ENCODE measurements at places on chromosomes 6 and 20.

GRCh38 chr6:134046054-134046453 lies 6.4 kb downstream of the SLC2A12 start:
- DNase-seq = no peak

GRCh38 chr6:45488889-45489288 lies 111.2 kb upstream of the SUPT3H start:
- peak; percentile 13 for DNase-seq

DNA sequence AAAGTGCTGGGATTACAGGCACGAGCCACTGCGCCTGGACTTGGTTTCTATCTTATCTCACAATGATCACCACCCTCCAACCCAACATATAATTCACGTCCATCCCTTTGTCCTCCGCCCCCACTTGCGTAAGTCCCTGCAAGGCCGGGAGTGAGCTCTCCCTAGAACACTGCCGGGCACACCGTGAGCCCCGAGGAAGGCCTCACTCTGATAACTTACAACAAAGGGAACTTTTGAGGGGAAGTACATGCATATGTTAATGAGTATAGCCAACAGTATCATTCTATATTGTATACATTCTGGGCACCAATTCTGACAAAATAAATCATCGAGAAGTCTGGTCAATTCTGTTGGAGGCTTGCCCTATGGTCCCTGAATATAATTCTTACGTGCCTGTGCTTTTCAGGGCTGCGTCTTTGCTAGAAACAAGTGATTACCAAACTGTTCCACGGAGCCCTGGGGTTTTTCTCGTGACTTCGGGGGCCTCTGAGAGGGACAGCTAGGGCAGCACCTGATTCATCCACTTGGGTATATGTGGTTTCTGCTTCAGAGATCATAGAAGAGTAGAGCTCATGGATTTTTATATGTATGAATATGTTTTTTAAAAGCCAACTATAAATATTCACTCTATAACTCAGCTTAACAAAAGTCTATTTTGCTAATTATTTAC lies 469.8 kb upstream of the AGPAT4 start:
- no peak for DNase-seq

GRCh38 chr20:14360416-14360815 lies 23.0 kb upstream of the FLRT3 start:
- no peak for DNase-seq

DNA sequence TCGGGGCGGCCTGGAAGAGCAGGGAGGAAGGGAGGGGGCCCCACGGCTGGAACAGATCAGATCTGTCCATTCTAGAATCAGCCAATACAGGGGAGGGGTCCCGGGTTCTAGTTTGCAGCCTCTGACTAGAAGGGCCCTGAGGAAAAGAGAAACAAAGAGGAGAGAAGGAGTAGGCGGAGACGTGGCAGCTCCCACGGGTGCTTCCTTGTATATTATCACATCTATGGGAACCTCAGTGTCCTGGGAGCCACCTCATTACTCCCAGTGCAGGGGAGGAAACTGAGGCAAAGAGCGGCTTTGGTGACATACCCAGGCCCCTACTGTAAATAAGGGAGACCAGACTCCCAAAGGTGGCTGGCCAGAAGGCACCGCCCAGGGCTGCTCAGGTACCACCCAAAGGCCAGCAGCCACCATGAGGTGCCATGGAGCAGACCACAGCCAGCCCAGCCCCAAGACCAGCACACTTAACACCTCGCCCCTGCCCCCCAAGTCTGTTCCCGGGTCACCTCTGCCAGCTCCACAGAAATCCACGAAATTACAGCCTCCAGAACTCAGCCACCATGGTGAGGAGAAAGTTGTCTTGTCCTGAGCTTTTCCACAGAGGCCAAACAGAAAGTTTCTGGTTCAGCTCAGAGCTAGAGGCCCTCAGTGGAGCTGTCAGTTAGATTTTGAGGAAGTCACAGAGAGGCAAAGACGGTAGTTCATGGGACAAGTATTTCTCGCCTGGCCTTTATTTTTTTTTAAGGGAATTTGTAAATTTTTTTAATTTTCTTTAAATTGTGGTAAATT lies 2.1 kb downstream of the ZC3H12D start:
- DNase-seq = peak; percentile 13

- DNase-seq = no peak
These were observed 120.4 kb upstream of the ZNF184 start for GRCh38 chr6:27593200-27593818.

- no peak for DNase-seq
These were observed 18.2 kb upstream of the SASH1 start for GRCh38 chr6:148324297-148324985.

DNA sequence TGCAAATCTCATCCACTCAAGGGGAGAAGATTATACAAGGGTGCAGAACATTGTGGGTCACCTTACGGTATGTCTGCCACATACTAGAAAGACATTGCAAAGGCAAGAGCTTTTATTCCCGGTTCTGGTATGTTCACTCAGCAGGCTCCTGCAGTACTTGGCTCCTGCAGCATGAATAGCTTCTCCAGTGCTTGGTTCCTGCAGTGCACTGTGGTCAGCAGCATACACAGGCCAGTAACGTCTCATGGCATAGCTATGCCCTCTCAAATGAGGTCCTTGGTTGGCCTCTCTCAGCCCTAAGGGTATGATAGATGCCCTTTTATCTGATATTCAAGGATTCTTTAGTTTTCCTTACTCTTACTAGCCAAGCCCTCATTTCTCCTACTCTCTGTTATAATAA lies 12.6 kb downstream of the TCP11 start:
- DNase-seq = no peak

DNA sequence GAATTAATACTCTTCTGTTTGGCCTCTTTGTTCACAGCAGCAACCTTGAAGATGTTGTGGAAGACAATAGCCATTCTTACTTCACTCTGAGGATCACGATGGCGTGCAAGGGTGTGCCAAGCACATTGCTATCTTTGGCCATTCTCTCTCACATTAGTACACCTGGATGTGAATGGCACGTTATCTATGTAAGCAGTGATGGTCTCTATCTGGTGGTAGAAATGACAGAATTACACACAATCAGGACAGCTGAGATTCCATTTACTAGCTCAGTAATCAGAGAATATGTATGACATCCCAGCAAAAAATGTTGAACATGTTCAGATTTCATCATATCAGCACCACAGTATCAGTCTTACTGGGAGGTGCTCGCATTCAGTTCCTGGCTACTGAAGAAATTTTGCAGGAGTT lies 116.2 kb downstream of the LCA5 start:
- DNase-seq = no peak

GRCh38 chr20:44470327-44470726 lies 5.3 kb upstream of the TTPAL start:
- DNase-seq = no peak

GRCh38 chr6:3426091-3426926 lies 30.5 kb downstream of the SLC22A23 start:
- DNase-seq = no peak

DNA sequence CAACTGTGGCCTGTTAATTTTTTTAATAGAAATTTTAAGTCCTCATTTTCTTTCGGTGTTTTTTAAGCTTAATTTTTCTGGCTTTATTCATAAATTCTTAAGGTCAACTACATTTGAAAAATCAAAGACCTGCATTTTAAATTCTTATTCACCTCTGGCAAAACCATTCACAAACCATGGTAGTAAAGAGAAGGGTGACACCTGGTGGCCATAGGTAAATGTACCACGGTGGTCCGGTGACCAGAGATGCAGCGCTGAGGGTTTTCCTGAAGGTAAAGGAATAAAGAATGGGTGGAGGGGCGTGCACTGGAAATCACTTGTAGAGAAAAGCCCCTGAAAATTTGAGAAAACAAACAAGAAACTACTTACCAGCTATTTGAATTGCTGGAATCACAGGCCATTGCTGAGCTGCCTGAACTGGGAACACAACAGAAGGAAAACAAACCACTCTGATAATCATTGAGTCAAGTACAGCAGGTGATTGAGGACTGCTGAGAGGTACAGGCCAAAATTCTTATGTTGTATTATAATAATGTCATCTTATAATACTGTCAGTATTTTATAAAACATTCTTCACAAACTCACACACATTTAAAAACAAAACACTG lies 10.1 kb downstream of the HFE start:
- DNase-seq = peak; percentile 81

- DNase-seq = no peak
These were observed 42.5 kb downstream of the SESN1 start for GRCh38 chr6:109052018-109052651.

DNA sequence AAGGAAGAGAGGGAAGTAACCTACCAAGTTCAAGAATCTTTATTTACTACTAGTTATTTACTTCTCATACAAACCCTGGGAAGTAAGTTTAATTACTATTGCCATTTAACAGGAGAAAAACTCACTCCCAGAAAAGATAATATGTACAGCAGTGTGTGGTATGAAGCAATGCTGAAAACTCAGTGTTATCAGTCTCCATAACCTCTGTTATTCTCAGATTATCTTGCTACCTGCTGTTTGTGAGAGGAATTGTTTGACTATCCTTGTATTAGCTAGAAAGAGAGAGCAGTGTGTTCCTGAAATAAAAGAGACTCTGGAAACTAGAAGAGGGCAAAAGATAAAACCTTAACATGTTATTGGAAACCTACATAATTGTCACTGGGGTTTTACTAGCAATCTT lies 38.2 kb downstream of the ADGRB3 start:
- DNase-seq = no peak

DNA sequence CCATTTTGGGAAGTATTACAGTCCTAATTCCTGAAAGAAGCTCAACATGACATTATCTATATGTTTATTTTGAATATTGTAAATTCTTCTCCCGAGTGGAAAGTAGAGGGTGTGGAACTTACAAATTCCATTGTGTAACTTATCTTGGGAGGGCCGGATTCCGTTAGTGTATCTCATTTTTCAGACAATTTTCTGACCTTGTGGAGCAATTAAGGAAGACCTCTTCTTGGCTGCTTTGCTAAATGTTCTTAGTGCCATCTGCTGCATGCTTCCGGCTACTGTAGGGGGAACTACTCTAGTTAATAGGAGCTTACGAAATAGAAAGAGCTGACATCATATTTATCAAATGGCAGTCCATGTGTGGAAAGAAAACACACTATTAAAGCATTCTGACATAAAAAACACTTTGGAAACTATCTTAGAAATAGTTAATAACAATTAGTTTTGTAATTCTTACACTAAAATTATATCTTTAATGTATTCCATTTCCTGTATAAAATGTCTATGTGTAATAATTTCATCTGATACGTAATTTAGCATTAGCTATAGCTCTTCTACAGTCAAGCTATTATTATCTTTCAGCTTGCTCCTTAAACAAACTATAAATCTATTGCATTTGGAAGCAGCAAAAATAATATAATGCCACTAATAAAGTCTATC lies 41.5 kb upstream of the KCNQ5 start:
- peak; percentile 86 for DNase-seq

- peak; percentile 93 for DNase-seq
These were observed 132.8 kb downstream of the CDK19 start for GRCh38 chr6:110682460-110682853.

DNA sequence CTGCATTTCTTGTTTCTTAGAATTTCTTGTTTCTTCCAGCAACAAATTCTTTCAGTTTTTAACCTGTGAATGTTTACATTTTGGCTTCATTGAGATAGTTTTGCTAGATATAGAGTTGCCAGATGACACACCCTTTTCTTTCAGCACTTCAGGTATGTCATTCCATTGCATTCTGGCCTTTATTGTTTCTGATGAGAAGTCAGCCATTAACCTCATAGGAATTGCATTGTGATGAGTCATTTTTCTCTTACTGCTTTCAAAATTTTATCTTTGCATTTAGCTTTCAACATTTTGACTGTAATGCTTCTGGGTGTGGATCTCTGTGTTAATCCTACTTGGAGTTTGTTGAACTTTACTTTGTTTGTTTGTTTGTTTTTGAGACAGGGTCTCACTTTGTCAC lies 440.3 kb upstream of the HS3ST5 start:
- DNase-seq = no peak

DNA sequence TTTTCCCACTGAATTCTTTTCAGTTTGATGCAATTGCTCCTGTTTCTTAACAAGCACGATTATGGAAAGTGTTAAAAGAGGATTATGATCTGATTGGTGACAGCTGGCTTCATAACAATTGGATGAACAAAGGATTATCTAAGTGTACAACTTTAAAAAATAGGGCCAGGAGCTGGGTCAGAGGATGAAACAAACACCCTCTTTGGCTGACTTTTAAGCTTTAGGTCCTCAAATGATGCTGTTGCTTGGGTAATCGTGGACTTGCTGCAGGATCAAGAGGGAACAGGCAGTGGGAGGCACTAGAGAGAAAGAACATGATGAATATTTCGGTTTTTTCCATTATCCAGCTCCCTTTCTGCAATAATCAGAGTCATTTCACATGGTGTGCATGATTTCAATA lies 35.5 kb upstream of the TMX4 start:
- DNase-seq = no peak

- peak; percentile 9 for DNase-seq
These were observed 1.9 kb downstream of the L3MBTL3 start for GRCh38 chr6:130020073-130020906.

DNA sequence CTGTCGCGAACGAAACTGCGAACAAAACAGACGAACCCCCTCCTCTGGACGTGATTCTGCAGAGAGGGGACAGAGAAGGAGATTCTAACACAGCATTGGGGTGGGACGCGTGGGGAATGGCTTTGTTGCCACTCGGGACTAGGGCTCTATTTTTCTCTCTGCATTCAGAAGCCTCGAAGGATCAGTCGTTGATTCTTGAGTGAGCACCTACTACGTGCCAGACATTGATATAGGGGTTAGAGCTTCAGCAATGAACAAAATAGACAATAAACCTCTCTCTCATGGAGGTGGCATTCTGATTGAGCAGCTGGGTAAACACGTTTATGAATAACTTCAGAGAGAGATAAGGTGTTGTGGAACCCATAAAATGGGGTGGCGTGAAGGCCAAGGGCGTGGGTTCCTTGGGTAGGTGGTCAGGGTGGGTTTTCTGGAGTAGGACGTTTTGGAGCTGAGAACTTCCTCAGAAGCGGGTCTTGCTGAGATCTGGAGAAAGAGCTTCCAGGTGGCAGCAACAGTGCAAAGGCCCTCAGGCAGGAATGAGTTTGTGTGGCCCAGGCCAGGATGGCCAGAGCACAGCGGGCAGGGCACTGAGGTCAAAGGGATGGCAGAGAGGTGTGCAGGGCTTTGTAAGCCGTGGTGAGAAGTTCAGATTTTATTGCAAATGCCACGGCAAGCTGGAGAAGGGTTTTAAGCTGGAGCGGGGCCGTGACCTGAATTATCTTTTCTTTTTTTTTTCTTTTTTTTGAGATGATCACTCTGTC lies 884 bp downstream of the SLC2A10 start:
- DNase-seq = no peak

- DNase-seq = no peak
These were observed 24.4 kb upstream of the ARID1B start for GRCh38 chr6:156752666-156753301.

- DNase-seq = no peak
These were observed 86.7 kb downstream of the PACRG start for GRCh38 chr6:162814426-162814973.
